ENCODE measurements at places on chromosomes 1 and 21.
A peak's percentile ranks its signal among the peaks of the same experiment; 100 is the strongest.

GRCh38 chr21:45235488-45235887 is 52.2 kb downstream of the POFUT2 start:
- DNase-seq: no peak

- no peak for DNase-seq
Measured at GRCh38 chr1:82818586-82818985, 1017.9 kb downstream of the ADGRL2 start.

GRCh38 chr1:221334062-221334461 is 407.8 kb downstream of the DUSP10 start:
- DNase-seq: no peak

DNA sequence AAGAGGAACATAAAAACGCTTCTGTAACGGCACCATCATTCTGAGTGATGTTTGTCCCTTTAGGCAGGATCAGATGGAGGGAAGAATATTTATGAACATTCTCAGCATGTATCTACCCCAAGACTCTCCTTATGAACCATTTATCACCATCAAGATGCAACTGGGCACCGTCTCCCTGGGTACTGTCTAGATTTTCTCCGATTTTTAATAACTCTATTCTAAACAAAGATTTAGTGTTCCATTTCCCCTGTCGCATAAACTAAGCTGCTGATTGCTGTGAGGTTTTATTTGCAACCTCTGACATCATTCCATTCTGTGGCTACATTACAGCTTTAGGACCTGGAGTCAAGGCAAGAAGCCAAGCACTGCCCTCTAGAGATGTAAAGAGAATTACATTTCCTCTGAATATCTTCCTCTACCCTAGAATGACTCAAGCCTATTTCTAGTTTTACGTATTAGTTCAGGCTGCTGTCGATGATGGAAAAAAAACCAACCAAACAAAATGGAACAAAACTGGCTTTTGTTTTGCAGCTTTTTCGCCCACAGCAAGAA is 130.1 kb upstream of the MAP1LC3C start:
- DNase-seq: no peak

GRCh38 chr1:147729315-147729714 is 31.1 kb downstream of the GJA5 start:
- DNase-seq: no peak

GRCh38 chr1:221514806-221515205 is 227.1 kb downstream of the DUSP10 start:
- no peak for DNase-seq

- no peak for DNase-seq
Measured at GRCh38 chr1:53755874-53756273, 16.9 kb upstream of the GLIS1 start.

DNA sequence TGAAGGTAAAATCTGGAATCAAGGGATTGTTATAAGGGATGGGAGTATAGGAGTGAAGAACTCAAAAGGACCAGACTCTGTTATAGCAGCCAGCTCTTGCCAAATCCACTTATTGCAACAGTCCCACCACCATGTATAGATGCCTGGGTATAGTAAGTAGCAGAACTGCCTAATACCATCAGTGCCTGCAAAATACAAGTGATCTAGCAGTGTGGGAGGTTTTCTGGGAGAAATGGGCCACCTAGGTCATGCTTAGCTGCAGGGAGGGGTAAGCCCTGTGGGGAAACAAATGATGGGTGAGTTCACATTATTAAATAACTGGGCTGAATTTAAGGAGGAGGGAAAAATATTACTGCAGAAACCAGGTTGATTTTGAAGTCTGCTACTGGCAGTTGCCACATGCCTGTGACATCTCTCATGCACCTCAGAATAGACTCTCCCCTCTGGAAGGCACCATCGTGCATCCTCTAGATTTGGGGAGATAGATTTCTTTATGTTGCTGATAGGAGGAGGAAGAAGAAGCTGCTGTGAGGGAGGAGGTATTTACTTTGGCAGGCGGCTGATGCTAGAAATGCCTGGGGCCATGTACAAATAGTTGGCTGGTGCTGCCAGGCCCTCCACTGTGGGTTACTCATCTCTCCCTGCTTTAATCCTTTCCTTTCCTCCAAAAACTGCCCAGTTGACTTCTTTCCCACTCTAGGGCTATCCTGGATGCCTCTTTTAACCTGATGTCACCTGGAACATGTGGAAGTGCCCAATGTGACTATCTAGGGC is 27.5 kb downstream of the HLX start:
- no peak for DNase-seq

- DNase-seq: no peak
Measured at GRCh38 chr1:44437107-44437716, 32.2 kb downstream of the RNF220 start.

DNA sequence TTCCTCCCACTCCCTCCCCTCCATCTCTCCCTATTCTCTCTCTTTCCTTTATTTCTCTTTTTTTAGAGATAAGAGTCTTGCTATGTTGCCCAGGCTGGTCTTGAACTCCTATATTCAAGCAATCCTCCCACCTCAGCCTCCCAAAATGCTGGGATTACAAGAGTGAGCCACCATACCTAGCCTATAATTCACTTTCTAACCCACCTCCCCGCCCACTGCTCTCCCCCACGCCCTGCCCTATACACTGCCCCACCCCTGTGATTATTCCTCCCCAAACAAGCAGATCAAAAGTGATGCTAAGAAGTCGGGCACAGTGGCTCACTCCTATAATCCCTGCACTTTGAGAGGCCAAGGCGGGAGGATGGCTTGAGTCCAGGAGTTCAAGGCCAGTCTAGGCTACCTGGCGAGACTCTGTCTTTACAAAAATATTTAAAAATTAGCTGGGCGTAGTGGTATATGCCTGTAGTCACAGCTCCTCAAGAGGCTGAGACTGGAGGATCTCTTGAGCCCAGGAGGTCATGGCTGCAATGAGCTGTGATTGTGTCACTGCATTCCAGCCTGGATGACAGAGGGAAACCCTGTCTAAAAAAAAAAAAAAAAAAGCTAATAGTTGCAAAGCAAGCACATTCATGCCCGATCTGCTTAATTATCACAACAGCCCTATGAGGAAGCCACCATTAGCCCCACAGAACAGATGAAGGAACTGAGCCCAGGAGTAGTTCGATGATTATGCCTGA is 12.8 kb upstream of the E2F2 start:
- no peak for DNase-seq

DNA sequence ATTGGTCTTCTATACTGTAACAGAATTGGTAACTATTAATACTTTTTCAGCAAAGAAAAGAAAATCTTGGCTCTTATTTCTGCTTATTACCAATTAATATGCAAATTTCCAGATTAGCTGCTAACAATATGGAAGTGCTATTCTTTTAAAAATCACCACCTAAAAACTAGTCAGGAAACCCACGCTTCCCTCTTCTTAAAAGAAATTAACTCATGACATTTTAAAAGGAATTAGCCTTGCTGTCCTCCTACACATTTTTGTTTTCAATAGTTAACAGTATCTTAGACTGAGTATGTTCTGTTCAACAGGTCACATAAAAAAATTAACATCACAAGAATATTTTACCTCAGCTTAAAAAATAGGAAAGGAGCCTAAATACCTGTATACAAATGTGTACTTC is 27.3 kb downstream of the ABL2 start:
- no peak for DNase-seq

DNA sequence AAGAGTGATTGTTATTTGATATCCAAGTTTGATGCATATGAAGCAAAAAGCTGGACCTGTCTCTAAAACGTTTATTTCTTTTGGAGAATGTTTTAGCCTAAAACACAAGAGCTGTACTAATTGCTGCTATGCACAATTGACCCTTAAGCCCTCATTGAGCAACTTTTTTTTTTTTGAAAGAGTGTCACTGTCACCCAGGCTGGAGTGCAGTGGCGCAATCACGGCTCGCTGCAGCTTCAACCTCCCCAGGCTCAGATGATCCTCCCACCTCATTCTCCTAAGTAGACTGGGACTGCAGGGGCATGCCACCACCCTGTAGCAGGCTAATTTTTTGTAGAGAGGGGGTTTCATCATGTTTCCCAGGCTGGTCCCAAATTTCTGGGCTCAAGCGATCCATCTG is 129.1 kb downstream of the PIK3R3 start:
- no peak for DNase-seq

DNA sequence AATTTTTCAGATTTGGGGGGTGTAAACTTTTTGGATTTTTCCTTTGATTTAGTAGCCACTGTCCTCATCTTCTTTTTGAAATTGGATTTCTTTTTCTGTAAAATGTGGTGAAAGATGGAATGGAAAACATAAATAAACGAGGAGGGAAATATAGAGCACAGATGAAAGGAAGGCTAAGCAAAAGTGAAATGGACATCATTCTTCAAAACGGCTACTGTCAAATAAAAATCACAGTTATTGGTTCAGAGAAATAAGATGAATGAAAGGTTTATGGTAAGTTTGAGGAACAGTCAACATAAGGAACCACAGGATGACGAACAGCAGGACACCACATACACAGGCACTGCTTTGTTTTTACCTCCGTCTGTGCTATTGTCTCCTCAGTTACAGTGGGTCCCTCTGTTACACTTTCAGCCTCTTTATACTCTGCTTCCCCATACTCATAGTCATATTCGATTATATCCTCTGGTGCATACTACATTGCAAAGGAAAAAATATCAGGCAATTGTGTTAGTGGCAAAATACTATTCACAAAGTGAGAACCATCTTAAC is 82.4 kb downstream of the COL11A1 start:
- no peak for DNase-seq

GRCh38 chr1:230568008-230568407 is 74.3 kb upstream of the COG2 start:
- no peak for DNase-seq

DNA sequence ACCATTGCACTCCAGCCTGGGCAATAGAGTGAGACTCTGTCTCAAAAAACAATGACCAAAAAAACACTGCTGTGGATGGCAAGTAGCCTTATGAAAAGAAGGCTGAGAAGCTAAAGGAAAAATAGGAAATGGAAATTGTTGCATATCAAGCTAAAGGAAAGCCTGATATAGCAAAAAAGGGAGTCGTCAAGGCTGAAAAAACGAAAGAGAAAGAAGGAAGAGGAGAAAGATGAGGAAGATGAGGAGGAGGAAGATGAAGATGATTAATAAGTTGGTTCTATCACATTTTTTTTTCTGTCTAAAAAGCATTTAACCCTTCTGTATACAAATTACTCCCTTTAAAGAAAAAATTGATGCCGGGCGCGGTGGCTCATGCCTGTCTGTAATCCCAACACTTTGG is 10.2 kb upstream of the PRDX1 start:
- DNase-seq: no peak

DNA sequence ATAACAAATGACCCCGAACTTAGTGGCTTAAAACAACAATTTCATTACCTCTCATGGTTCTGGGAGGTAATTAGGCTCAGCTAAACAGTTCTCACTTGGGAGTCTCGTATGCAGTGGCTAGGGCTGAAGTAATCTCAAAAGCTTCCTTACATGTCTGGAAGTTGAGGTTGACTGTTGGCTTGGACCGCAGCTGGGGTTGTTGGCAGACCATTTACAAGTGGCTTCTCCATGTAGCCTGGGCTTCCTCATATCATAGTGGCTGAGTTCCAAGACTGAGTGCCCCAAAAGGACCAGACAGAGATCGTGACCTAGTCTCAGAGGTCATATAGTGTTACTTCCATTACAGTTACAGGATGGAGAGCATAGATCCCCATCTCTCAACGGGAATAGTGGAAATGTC is 2.4 kb upstream of the POGZ start:
- no peak for DNase-seq

DNA sequence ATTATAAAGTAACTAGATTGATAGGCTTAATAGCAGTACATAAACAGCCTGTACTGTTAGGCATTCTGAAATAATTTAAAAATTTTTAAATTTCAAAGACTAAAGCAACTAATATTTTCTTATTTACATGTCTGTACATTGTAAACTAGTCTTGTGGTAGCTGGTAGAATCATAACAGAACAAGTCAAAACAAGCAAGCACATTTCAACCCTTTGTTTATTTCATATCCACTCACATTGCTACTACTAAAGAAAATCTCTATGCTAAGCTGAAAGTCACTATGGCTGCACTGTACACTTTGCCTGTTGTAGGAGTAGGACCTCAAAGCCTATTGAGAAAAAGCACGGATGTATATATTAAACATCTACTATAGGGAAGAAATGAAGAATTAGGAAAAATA is 738.2 kb upstream of the ADGRL4 start:
- no peak for DNase-seq

DNA sequence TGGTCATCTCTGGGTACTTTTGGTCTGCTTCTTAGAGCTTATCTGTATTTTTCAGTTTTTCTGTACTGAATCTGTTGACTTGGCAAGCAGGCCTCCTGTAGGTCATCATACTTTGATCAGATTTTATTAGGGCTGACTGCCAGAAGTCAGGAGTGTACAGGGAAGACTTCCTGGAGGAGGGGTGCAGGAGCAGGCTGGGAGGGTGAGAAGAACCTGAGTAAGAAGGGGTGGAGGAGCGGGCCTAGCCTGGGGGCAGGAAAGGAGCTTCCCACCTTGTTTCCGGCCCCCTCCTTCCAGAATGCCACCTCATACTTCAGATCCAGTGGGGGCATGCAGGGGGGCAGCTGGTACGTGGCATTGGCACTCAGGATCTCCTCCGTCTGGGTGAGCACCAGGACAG is 18.3 kb upstream of the IL22RA1 start:
- peak; percentile 33 for DNase-seq

DNA sequence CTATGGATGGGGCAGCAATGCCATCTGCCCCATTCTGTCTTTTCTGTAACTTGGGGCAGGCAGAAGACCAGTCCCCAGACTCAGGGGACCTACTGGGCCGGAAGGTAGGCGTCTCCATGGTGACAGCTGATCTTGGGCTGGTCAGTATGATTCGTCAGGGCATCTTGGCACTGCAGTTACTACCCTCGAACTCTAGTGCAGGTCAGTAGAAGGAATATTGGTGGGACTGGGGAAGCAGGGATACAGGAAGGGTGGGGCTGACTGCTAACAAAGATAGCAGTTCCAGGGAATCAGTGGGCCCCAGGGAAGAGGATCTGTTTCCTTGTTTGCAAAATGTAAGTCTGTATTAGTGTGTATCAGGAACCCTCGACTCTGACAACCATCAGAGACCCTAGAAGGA is 26.2 kb downstream of the SZT2 start:
- no peak for DNase-seq

GRCh38 chr21:38930853-38931252 is 125.1 kb downstream of the ETS2 start:
- no peak for DNase-seq

DNA sequence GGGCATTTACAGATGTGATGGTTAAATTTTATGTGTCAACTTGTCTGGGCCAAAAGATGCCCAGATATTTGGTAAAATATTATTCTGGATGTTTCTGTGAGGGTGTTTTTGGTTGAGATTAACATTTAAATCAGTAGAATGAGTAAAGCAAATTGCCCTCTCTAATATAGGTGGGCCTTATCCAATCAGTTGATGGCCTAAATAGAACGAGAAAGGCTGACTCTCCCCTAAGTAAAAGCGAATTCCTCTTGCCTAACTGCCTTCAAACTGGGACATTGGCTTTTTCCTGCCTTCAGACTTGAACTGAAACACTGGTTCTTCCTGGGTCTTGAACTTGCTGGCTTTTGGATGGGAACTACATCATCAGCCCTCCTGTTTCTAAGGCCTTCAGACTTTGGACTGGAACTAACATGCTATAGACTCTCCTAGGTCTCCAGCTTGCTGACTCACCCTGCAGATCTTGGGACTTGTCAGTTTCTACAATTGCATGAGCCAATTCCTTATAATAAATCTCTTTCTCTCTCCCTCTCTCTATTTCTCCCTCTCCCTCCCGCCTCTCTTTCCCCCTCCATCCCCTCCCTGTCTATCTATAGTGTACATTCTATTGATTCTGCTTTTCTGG is 10.2 kb upstream of the NAV1 start:
- DNase-seq: no peak

- no peak for DNase-seq
Measured at GRCh38 chr1:67880056-67880601, 46.9 kb upstream of the GNG12 start.

Measured in cardiac septum (tissue), 1 donor.